ENCODE measurements at places on chromosomes 7 and 10. TPM values are rescaled to one million over a fixed set of nuclear protein-coding genes. Genes with fewer than 3 reads are reported as not detected.

Gene ANKRD1
- total RNA-seq: 0.08 TPM

Gene NPFFR1
- 2.9 TPM for total RNA-seq

Gene GSDME
- not detected for total RNA-seq

Gene TDRD1
- not detected for total RNA-seq

Gene NRP1
- 15.7 TPM for total RNA-seq

Gene FAS
- 4.3 TPM for total RNA-seq

Gene GPR37
- total RNA-seq: 9.7 TPM

Gene UCN3
- 0.60 TPM for total RNA-seq

Gene PON3
- total RNA-seq: 3.6 TPM

Gene SLC16A9
- total RNA-seq: not detected

Gene AGR3
- 17.9 TPM for total RNA-seq

Gene GIMAP2
- total RNA-seq: not detected

Gene TAC1
- not detected for total RNA-seq

Gene CDH23
- total RNA-seq: 0.63 TPM

Gene UBE2D1
- 2.3 TPM for total RNA-seq

Gene BEND7
- 0.31 TPM for total RNA-seq

Gene NME8
- not detected for total RNA-seq

Gene CACUL1
- total RNA-seq: 34.2 TPM

Gene LIPJ
- total RNA-seq: not detected

Gene CADPS2
- total RNA-seq: 1.6 TPM

Gene CLDN12
- total RNA-seq: 56.8 TPM

Gene ADCYAP1R1
- total RNA-seq: not detected

Gene GPR15LG
- not detected for total RNA-seq

Gene PIP
- total RNA-seq: not detected

Gene INSIG1
- 318 TPM for total RNA-seq

Gene PON1
- 0.78 TPM for total RNA-seq

Gene VWDE
- not detected for total RNA-seq

Gene CALHM1
- total RNA-seq: not detected

Gene TMEM140
- 1.8 TPM for total RNA-seq

Gene SORCS1
- total RNA-seq: not detected

Gene MBL2
- not detected for total RNA-seq

Gene FLNC
- 0.05 TPM for total RNA-seq

Gene CYP26C1
- 0.18 TPM for total RNA-seq

Gene SPDYE2
- total RNA-seq: not detected

Gene OR2A42
- not detected for total RNA-seq

Gene VAX1
- not detected for total RNA-seq

Gene ECHDC3
- total RNA-seq: 2.6 TPM

Gene CEP55
- 42.0 TPM for total RNA-seq

Gene ZNF438
- total RNA-seq: 1.2 TPM

Gene NXPH1
- not detected for total RNA-seq

Gene SLC29A4
- 8.5 TPM for total RNA-seq

Gene CLCN1
- 2.8 TPM for total RNA-seq

Gene GPR158
- 0.83 TPM for total RNA-seq

Gene CRHR2
- total RNA-seq: not detected

All from HT-29 (cell line).